Heart right ventricle (tissue), 16 donors: ENCODE measurements at places on chromosomes 1 and 21.

- DNase-seq = peak; percentile 81
These were observed 59.8 kb downstream of the CAPN9 start for GRCh38 chr1:230807029-230807428.

- DNase-seq = no peak
These were observed 4.6 kb downstream of the PLPP3 start for GRCh38 chr1:56574794-56575193.

DNA sequence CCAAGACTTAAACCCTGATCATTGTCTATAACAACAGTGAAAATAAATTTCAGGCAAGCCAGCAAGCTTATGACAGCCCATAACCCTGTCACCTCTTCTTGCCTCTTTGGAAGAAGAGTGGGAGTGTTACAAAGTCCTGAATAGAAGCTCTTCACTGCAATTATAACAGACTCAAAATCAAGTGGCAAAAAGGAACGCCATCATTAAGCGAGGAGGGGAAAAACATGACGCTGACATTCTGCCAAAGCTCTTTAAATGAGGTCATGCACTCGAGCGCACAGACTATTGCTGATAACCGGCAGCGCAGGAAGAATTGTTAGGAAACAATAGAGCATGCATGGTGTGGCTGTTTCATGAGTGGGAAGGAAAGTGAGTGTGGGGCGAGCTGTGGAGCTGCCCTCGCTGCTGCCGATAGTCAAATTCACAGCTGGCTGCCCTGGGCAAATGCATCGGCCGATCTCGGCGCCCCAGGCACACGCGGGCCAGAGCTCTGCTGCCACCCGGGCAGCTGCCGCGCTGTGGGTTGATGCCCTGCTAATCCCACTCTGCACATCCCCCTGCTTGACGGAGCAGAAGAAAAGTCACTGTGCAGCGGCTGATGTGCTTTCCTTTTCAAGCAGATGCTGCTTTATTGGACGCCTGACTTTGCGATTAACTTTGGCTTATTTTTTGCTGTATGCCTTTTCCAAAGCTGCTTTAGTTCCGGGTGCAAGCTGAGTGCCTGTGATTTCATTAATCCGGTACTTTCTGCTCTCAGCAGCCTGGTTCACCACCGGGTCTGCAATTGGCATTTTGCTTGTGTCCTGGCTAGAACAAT lies 102.4 kb upstream of the ST6GALNAC5 start:
- DNase-seq = peak; percentile 13

GRCh38 chr1:184950227-184950626 lies 24.1 kb downstream of the NIBAN1 start:
- DNase-seq = no peak

GRCh38 chr1:67579623-67580394 lies 105.2 kb upstream of the GADD45A start:
- DNase-seq = no peak

- no peak for DNase-seq
These were observed 18.5 kb downstream of the TP53BP2 start for GRCh38 chr1:223827193-223827663.

DNA sequence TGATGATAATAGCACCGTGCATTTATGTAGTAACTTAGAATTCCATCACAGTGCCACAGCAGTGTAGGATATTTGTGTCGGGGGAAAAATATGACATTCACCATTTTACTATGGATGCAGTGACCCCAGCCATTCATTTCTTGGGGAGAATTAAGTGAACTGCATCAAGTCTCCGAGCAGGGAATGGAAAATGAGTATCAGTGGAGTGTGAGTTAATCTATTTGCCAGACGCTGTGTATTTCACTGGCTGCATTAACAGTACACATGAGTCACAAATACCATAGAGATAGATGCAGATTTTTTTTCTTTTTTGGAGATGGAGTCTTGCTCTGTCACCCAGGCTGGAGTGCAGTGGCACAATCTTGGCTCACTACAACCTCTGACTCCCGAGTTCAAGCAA lies 33.8 kb upstream of the SLC45A1 start:
- no peak for DNase-seq

- peak; percentile 21 for DNase-seq
These were observed 389.9 kb downstream of the SMYD3 start for GRCh38 chr1:246117066-246117791.

DNA sequence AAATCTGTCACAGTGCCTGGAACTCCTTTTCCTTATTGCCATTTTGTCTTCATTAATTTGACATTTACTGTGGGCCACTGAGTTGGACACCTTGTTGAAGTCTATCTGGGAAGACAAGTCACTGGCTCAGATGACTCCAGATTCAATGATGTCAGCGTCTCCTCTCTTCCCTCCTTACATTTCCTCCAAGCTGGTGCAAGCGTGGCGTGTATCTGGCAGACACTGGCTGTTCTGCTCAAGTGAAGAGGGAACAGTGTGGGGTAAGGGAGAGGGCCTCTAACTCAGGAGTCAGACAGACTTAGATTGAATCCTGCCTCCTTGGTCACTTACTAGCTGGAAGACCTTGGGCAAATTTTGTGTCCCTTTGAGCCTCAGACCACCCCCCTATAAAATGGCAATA lies 8.7 kb upstream of the ZNF691 start:
- DNase-seq = no peak

DNA sequence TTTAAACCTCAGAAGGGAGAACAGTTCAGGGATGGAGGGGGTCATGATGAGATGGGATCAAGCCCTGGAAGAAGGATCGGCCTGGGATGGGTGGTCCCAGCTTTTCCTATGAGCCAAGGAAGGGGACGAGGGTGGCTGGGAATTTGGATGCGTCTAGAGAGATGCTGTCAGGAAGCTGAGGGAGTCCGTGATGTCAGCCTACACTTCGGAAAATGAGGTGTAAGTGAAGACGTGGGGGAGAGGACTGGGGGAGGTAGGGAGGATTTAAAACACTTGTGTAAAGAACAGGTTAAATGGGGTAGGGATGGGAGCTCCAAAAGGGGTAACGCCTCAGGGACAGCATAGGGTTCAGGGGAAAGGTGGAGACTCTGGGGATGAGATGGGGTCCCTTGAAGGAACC lies 27.5 kb downstream of the DLGAP3 start:
- no peak for DNase-seq

- DNase-seq = no peak
These were observed 78.0 kb downstream of the HLCS start for GRCh38 chr21:36888466-36888865.

DNA sequence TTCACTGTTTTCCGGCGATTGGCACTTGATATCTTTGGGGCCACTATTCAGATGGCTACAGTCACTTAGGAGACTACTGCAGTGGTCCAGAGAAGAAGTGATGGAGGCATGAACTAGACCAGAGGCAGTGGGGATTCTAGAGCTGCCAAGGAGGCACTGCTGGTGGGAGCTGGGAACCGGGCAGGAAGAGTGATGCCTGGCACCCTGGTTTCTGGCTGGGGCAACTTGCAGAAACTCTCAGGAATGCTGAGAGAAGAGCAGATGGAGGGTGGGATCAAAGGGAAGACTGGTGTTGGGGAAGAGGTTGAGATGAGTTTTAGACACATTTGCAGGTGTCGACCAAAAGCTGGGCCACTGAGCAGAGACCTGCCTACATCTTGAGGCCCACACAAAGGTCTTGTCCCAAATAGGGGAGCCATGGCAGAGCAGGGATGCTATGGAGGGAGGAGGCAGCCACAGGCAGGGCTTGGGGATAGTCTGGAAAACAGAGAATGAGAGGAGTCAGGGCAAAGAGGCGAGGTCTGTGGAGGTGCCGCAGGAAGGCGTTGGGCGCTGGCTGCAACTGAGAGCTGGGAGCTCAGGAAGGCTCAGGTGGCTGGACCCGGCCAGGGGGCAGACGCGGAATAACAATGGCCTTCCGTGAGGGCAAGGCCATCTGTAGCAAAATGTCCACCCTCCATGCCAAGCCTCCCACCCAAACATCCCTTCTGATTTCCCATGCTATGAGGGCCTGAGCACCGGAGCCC lies 118.9 kb downstream of the TOMM20 start:
- DNase-seq = no peak

DNA sequence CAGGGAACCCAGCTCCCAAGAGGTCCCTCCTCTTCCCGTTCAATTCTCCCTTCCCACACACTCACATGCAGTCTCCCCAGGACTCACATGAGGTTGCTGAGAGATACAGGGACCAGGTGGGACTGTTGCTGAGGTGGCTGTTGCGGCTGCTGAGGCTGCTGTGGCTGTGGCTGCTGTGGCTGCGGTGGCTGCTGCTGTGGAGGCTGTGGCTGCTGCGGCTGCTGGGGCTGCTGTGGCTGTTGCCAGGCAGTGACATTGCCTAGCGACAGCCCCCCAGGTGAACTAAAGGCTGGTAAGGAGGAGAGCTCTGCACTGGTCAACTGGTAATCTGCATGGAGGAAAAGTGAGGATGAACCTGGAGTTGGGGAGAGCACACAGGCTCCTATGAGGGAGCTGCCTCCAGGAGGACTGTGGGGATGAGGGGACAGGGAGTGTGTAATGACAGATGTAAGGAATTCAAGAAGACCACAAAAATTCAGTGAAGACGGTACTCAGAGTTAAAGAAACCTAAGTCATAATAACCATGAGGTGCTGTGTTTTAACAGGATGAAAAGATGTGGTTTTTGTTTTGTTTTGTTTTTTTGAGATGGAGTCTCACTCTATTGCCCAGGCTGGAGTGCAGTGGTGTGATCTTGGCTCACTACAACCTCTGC lies 31.8 kb downstream of the MEF2D start:
- no peak for DNase-seq

DNA sequence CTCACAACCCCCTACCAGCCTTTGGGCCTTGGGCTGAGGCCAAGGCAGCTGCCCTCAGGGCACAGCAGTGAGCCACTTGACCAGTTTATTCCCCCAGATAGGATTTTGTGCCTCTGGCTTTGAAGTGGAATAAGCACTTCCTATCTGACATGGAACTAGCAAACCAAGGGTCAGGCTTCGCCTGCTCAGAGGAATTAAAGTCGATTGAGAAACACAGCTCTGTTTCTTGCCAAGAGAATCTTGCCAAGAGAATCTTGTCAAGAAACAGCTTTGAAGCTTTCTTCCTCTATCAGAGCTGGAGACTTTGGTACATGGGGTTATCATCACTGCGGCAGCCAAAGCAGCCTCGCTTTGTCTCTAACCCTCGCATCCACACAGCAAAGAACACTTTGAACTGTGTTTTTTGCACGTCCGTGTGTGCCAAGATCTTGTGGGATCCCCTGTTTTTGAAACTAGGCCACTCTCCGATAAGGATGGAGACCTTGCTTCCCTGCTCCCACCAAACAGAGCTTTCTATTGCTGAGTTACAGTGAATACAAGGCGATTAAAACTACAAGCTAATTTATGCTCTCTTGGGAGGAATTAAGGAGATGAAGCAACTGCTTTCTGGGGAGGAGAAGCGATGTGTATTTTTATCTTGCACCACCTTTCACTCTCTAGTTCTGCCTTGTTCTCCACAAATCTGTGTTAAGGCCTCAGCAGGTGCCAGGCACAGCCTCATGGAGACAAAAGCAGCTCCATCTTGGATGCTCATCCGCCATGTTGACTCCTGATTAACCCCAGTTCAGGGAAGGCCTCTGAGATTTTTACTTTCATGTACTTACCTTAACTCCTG lies 67.3 kb downstream of the RHOU start:
- no peak for DNase-seq

DNA sequence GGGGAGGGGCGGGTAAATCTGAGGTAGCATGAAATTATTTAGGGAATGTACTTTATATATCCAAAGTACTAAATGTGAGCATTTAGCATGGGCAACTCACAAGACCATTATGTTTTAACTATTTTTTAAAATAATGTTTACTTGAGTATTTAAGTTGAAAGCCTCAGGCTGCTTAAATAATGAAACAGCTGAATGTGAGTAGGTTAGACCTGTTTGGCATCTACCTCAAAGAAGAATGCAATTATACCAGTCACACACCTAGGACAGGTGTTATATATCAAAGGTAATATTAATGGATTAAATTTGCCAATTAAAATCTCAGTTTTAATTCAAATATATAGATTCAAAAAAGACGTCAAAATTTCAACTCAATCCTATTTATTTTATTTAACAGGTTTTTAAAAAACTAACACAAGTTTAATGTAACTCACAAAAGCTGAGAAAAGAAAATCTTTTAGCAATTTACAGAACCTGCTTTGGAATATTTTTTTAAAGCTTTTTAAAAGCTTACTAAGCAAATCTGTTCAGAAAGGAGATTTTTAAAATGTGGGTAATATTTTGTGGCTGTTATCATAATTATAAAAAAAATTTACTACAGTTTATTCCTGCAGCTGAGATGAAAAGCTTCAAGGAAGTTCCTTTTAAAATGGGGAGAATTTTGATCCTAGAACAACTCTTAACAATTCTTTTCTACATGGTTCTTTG lies 104.6 kb upstream of the LBR start:
- DNase-seq = no peak

GRCh38 chr1:207336559-207337467 lies 15.3 kb downstream of the CD55 start:
- DNase-seq = no peak

GRCh38 chr1:190963321-190963720 lies 485.7 kb upstream of the BRINP3 start:
- no peak for DNase-seq

DNA sequence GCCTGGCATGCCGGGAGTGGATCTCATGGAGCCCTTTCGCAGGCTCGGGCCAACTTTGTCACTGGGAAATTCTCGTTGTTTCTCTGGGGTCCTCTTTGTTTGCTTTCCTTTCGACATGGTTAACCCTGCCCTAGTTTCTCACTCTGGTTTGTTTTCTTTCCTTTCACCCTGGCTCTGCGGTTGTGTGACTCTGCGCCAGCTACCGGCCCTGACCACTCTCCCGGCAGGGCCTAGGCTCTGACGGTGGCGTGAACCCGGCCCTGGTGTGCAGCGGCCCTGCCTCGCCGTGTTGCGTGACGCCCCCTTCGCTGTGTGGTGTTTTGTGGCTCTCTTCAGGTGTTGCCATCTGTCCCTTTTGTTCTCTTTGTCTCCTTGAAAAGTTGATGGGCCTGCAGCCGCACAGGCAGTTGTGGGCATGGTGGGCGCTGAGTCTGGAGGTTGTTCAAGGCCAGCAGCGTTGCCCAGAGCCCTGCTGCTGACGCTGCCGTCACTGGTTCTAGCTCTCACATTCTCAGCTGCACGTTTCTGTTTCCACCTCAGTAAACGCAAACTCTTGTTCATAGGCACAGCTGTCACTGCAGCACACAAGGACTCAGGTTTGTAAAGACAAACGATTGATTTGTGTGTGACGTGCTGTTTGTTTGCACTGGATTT lies 64.6 kb upstream of the DIP2A start:
- DNase-seq = no peak

DNA sequence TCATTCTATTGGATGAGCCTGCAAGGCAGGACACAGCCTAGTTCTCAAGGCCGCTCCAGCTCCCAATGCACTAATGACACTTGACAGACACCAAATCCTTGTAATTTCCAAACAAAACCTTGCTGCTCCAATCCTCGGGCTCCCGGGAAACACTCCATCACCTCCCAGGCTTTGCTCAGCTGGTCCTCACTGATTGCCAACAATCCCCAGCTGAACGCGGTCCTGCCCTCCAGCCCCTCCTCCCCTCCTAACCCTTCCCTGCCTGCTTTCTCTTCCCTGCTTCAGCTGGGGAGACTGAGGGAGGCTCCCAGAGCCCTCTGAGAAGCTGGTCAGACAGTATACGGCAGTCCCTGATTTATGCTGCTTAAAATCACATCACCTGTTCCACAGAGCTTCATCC lies 114.4 kb upstream of the TNR start:
- no peak for DNase-seq

GRCh38 chr1:210882414-210883221 lies 251.3 kb downstream of the KCNH1 start:
- no peak for DNase-seq
